ENCODE measurements at places on chromosomes 6 and 20. TPM values are rescaled to one million over a fixed set of nuclear protein-coding genes. Genes with fewer than 3 reads are reported as not detected.

DNA sequence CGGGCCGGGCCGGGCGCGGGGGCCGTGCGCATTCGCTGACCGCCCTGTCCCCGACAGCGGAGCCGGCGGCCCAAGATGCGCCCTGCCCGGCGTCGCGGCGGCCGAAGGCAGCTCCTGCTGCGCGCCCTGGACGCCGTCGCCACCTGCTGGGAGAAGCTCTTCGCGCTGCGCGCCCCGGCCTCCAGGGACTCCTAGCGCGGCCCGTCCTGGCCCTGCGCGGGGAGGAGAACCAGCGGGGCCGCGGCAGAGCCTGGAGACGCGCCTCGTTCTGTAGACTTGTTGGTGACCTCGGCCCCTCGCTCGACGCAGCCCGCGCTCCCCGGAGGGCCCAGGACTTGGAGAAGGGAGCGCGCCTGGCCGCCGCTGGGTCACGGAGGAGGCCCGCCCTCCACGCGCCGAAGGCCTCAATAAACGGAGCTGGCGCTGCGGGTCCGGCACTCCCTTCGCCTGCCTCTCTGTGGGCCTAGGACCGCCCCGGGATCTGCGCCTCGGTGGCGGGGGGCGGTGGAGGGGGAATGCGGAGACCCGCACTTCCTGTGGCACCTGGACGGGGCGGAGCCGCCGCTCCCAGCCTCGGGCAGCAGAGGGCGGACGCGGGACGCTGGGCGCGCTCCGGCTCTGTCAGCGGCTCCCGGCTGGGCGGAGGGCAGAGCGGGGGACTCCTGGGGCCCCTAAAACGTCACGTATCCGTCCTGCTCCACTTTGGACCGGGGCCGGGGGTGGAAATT lies 2.7 kb downstream of the C20orf204 start:
- DNase-seq, result peak; percentile 89

DNA sequence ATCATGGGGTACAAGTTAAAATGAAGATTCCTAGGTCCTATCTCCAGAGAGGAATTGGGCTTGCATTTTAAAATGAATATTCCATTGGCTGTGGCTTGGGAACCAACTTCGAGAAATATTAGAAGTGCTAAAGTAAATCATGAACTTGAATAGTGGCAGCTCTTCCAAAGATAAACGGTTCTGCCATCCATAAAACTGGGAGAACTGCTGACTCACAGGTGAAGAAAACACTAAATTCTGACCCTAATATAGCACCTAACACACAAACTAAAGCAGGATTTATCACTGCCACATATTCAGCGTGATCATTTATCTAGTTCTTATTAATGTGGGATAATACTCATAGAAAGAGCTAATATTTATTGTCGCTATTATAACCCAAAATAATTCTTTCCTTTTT lies 508.1 kb upstream of the ID4 start:
- DNase-seq, result no peak

RIMS4 gene
- 0.80 TPM for total RNA-seq

BCAS4 gene
- 3.3 TPM for total RNA-seq

DNA sequence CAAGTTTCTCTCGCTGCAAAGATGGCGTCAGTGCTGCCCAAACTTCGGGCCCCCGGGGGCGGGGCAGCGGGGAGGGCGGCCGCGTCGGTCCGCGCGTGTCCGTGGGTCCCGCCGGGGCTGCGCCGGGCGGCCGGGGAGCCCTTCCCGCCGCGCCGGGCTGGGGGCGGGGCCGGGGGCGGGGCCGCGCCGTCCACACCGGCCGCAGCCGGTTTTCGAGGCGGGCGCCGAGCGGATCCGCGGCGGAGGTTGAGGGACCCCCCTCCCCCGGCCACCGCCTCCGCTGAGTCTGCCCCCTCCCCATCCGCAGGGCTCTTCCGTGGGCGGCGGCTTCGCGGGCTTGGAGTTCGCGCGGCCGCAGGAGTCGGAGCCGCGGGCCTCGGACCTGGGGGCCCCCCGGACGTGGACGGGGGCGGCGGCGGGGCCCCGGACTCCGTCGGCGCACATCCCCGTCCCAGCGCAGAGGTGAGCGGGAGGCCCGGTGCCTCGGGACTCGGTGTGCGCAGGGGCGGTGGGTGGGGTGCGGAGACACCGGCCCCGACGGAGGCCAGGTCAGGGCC lies 572 bp downstream of the SLC2A4RG start:
- DNase-seq, result peak; percentile 60

PRRT1 gene
- 0.97 TPM for total RNA-seq

GRCh38 chr6:35635601-35636597 lies 52.8 kb downstream of the FKBP5 start:
- DNase-seq, result no peak

DNA sequence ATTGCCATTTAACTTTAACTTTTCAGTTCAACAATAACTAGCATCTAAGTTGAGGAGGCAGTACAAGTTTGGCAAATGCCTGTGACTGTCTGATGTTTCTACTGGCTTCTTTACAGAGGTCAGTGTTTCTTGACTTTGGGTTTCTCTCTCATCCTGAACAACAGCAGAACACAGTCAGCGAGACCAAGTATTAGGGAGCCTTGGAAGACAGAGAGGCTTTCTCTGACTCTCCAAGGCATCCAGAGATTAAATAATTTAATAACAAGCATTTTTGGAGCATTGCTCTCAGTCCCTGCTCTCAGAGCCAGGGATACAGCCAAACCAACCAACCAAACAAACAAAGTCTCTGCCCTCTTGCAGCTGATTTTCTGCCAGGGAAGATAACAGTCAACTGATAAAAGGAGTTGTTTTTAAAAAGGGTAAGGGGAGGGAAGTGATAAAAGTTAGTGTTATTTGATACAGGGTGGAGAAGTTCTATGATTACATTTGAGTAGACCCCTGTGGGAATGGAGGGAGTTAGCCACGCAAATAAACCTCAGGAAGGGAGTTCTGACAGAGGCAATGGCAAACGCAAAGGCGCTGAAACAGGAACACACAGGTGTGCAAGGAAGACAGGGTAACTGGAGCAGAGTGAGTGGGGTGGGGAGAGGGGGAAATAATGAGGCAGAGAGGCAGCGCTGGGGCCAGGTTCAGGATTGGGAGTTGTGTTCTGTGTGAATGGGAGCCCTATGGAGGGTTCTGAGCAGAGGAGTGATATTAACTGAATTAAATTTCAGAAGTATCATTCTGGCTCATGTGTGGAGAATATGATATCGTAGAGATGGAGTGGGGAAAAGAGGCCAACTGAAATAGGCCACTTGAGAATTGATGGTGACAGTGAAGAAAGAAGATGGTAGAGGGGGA lies 55.2 kb downstream of the SEL1L2 start:
- DNase-seq, result no peak

DNA sequence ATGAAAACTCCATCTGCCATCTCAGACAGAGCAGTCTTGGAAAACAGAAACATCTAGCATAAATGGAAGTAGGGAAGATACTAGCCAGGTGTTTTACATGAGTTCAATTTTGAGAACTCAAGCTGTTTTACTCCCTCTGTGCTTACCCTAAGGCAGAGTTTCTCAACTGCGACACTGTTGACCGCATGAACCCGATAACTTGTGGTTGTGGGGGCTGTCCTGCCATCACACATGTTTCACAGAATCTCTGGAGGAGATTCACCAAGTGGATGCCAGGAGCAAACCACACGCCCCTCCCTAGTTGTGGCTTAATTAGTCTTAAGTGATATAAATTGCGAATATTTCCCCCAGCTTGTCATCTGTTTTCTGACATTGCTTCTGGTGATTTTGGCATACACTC lies 2.3 kb upstream of the SERPINB6 start:
- no peak for DNase-seq

HLA-DPB1 gene
- 53.8 TPM for total RNA-seq

DNA sequence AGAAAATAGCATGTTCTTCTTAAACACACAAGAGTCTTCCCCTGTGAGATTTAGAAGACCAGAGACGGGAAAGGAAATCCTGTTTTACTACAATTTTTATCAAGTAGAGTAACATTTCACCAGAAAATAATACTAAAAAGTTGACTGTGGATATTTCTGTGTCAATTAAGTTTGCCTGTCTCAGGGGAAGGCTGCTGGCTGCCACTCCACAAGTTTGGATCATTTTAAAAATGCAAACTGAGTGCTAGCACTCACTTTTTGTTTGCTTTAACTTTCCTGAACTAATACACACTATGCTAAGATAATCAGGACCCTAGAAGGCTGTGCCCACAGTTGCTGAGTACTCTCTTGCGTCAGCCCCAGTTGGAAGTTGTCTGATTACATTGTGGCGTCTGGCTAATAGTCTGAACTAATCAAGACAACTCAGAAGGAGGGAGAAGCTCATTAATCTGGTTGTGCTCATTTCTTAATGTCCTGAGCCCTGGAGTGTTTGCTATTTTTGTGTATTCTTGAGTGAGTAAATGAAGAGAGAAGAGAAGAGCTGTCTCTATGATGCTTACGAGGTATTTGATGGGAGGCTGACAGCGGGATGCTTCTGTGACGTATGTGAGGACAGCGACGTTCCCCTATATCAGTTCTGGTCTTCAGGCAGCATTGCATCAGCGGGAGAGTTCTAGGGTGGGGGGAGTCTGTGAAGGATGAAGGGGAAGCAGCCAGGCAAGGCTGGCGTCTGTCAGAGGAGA lies 664.2 kb downstream of the QKI start:
- no peak for DNase-seq

DNA sequence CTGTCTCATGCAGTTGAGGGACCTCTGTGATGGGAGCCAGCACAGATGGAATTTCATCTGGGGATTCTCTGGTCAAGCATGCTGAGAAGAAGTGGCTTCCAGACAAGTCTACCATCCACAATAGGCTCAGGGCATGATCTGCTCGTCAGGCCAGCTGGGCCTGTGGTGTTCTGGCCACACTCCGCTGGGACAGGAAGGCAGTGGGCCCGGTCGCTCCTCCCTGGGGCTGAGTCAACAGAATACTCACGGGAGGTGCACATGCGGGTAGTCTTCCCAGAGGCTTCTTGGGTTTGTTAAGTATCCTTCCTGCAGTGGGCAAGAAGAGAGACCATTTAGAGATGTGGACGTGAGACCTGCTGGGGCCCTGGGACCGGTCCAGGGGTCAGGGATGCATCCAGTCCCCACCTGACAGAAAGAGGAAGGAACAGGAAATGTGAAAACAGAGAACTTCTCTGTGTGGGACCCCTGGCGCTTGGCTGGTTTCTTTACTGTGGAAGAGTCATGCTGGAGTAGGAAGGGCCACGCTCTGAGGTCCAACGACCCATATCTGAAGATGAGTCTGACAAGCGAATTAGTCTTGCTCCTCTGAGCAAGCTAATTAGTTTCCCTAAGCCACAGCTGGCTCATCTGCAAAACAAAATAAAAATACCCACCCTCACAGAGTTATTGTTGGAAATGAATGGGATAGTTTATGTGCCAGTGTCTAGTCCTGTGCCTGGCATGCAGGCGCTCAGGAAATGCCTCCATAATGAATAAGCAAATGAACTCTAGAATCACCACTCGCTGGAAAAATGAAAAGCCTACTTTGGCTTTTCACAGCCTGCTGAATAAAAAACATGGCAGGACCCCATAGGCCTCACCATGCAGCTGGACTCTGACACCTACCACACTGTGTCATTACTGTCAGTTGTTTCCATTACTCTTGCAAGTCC lies 67.3 kb downstream of the TRAM2 start:
- DNase-seq, result no peak

GRCh38 chr6:5087389-5087788 lies 2.2 kb downstream of the PPP1R3G start:
- DNase-seq, result peak; percentile 56

GRCh38 chr20:63172726-63173125 lies 43.2 kb downstream of the YTHDF1 start:
- DNase-seq, result no peak

ABHD16B gene
- total RNA-seq, result not detected

- DNase-seq, result no peak
These were observed 78.5 kb downstream of the WDR27 start for GRCh38 chr6:169623343-169623742.

- DNase-seq, result no peak
These were observed 146.6 kb downstream of the DHX35 start for GRCh38 chr20:39108746-39109145.

GRCh38 chr20:52303281-52303950 lies 111.8 kb upstream of the ZFP64 start:
- no peak for DNase-seq

SLC17A9 gene
- total RNA-seq, result 5.7 TPM

GRCh38 chr6:87241304-87241703 lies 81.1 kb upstream of the SMIM8 start:
- DNase-seq, result no peak

GRCh38 chr6:39037707-39038106 lies 10.9 kb upstream of the GLP1R start:
- DNase-seq, result no peak

- no peak for DNase-seq
These were observed 25.6 kb upstream of the CHMP4B start for GRCh38 chr20:33785503-33785902.

BHLHE23 gene
- not detected for total RNA-seq

DNA sequence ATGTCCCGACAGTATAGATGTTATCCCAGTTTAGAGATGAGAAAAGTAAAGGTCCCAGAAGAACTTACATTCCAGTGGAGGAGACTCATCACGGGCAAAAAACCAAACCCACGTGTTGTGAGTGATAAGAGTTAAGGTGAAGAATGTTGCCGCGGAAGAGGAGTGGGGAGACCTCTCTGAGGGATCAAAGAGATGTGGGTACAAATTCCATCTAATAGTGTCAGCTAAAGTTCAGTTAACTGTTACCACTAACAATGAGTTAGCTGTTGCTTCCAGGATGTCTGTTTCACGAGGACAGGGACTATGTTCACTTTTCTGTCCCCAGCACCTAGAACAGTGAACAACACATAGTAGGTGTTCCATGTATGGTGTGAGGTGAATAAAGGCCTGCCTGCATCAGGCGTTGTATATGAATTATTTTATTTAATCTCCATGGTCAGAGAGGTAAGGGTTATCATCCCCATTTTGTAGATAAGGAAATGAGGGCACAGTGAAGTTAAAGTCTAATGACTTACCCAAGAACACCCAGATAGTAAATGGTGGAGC lies 39.8 kb upstream of the RSPO4 start:
- DNase-seq, result no peak

DNA sequence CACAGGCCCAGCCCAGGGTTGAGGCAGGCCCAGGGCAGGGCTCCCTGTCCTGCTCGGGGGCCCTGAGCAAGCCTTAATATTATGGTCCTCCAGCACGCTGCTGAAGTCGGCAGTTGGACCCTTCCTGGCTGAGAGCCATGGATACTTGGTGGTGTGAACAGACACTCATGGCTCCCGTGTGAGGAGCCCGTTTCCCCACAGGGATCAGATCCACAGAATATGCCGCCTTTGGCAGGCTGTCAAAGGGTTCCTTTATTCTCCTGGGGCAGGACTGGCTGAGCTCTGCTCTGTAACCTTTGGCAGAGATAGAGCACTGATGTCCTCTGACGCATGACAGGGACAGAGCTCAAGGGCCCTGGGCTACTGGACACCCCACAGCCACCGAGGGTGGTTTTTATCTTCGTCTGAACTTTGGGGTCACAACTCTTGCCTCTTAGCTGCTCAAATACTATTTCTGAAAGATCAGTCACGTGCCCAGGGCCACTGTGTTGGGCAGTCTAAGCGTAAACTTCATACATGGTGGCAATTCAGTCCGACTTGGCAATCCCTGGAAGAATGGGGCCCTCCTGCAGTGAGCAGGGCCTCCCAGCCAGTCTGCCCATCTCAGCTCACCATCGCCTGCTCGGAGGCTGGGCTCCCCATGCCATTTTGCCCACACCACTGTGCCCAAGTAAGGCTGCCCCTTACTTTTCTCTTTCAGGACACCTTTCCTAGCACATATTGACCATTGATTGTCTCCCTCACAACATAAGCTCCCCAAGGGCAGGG lies 49.1 kb downstream of the TTI1 start:
- peak; percentile 66 for DNase-seq

GRCh38 chr6:36364669-36365479 lies 22.6 kb downstream of the ETV7 start:
- DNase-seq, result no peak
